EH (cell line): ENCODE measurements at places on chromosomes 6 and 20.

- no peak for DNase-seq
Measured at GRCh38 chr6:149471801-149472200, 13.0 kb downstream of the ZC3H12D start.

- DNase-seq = peak; percentile 92
Measured at GRCh38 chr20:58251979-58252591, 23.6 kb upstream of the ANKRD60 start.

DNA sequence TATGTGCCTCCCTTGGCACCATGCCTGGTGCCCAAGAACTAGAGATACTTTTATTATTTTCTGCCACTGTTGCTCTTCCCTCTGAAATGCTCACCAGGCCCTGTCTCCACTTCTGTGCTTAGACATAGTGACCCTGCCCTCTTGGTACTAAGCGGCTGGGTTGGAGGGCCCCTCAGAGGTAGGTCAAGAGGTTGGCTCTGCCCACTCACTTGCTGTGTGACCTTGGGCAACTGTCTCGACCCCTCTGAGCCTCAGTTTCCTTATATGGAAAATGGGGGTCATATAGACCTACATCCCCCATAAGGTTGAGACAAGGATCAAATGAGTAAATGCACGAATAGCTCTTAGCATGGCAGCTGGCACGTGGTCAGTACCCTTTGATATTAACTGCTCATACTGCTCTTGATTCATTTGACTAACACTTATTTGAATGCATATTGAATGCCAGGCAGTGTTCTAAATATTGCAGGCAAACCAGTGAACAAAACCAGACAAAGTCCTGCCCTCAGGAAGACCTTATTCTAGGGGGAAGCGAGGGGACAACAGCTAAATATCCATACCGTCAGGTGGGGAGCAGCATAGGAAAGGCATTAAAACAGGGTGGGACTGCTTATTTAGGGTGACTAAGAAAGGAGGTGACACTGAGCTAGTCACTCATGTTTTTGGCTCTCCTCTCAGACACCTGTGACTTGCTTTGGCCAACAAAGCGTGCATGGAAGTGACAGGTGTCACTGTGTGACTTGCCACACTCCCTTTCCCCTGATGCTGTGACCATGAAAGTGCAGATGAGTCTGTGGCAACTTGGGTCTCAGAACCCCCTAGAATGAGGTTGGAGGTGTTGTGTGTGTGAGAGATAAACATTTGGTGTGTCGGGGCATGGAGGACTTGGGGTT lies 14.3 kb upstream of the SPO11 start:
- DNase-seq = no peak

DNA sequence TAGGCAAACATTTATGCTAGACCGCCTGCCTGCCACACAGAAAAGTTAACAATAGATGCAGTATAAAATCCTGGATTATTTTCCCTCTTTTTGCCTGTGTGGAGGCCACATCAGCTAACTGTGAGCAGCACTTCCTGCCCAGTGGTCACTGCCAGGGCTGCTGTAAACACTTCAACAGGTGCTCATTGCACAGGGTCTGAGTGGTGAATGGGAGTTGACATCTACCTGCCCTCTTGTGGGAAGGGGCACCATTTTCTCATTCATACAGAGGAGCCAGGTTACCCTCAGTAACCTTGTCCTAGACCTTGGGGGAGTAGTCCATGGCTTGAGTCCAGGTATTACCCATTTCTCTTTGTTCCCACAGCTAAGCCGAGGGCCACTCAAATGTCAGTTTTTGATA lies 235.3 kb downstream of the TMEM242 start:
- no peak for DNase-seq

DNA sequence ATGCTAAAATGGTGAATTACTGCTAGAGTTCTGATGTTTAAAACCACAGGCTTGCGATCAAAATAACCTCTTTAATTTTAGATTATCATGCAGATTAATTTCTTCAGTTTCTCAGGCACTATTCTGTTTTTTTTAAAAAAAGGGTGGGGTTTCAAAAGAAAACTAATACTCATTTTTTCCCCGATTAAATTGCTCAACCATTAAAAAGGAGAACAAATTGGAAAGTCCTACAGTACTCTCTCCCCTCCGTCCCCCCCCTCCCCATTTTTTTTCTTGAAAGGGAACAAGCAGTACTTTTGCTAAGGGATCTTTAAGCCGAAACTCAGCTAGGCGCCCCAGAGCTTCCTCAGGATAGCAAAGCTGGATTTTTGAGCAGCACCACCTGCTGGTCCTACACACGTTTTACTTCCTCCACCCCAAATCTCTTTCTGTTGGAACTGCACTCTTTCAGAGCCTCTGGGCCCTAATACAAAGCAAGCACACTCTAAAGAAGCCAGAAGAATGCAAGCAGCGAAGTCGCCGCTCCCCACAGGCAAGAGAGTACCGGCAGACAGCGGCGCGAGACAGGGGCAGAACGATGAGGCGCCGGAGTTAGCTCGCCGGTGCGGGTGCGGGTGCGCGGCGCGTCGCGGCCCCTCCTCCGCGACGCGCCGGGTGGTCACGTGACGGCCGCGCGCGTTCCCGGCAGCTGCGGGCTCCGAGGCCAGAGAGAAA lies at the start of gene RNF146:
Gene RNF146, plus strand, starts transcription at position 687 of the 714 bp plus-strand sequence. CDS start 13,475 bp downstream, outside the sequence.
- peak; percentile 83 for DNase-seq

DNA sequence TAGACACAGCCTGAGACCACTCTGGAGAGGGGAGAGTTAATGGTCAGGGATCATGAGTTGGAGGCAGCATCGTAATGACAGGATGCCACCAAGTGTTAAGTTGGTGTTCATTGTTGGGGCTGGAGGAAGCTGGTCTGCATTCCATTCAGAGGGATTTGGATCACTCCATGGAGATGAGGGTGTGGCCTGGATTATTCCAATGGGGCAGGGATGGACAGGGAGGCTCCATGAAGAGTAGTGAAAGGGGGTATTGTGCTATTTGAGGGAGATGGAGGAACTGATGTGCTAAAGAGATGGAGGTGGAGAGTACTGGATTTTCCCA lies 1.1 kb downstream of the SAPCD1 start:
- DNase-seq = peak; percentile 86

DNA sequence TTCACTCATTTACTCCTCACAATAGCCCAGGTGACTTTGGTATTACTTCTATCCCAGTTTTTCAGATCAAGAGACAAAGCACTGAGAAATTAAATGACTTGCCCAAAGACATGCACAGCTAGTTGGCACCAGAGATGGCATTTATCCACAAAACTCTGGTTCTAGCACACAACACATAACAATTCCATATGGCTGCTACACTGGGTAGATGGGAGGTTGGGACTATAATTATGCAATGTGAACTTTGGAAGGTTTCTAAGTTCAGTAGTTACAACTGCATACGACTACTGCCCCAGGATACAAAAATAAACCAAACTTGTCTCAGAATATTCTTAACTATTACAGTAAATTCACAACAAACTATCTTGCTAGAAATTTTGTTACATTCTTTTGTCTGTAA lies 54.2 kb upstream of the MLIP start:
- DNase-seq = no peak

- DNase-seq = no peak
Measured at GRCh38 chr6:14210077-14210476, 92.5 kb downstream of the CD83 start.

DNA sequence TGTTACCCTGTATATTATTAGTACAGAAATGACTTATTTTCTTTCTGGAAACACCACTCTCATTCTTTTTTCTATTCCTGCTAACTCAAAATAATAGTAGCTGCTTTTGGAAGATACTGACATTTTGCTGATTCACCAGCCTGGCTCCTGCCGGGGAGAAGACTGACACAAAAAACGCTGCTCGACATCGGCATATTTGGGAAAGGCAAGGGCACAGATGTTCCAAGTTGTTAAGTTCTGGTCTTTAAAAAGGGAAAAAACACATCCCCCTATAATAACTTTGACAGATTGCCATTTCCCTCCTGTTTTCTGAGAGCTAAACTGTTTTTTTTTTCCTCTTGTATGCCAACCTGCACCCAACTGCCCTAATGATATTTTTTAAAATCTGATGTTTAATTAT lies 55.4 kb downstream of the CTNNBL1 start:
- no peak for DNase-seq

- no peak for DNase-seq
Measured at GRCh38 chr20:63347950-63348827, 13.0 kb downstream of the CHRNA4 start.

GRCh38 chr6:149854532-149854931 lies 9.6 kb downstream of the LRP11 start:
- no peak for DNase-seq

DNA sequence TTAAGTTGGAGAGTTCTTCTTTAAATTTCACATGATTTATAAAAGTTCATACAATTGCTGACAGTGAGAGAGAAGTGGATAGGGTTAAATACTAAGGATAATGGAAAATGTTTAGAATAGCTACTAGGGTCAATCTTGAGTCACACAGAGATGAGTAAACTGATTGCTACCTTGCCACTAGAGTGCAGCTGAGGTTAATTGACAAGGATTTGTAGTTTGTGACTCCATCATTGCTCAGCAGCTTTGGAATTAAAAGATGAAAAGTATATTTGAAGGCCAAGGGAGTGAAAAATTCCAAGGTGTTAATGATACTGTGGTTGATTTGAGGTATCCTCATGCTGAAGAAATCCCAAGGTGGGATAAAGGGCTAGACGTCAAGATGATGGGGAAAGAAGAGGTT lies 524.0 kb downstream of the UTRN start:
- peak; percentile 71 for DNase-seq

DNA sequence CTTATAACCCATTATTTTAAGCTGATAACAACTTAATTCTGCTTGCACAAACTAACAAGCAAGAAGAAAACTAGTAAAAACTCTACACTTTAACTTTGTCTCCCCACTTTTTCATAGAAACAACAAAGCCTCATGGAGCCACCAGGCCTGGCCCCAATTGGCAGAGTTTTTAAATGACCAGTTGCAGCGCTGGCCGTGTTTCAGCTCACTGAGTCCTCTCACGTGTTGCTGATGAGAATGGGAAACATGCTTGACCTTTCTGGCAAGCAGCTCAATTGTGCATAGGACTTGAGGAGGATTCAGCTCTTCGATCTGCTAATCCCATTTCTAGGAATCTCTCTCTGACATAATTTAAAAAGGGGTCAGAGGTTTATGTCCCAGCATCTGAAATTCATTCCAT lies 24.5 kb upstream of the GRM4 start:
- DNase-seq = no peak

- no peak for DNase-seq
Measured at GRCh38 chr6:40705354-40705753, 118.2 kb upstream of the LRFN2 start.

- DNase-seq = peak; percentile 44
Measured at GRCh38 chr6:133099573-133099972, 141.6 kb upstream of the EYA4 start.

- no peak for DNase-seq
Measured at GRCh38 chr6:52976591-52977035, 18.5 kb downstream of the GSTA4 start.

GRCh38 chr20:59006167-59006863 lies 739 bp downstream of the CTSZ start:
- peak; percentile 23 for DNase-seq

DNA sequence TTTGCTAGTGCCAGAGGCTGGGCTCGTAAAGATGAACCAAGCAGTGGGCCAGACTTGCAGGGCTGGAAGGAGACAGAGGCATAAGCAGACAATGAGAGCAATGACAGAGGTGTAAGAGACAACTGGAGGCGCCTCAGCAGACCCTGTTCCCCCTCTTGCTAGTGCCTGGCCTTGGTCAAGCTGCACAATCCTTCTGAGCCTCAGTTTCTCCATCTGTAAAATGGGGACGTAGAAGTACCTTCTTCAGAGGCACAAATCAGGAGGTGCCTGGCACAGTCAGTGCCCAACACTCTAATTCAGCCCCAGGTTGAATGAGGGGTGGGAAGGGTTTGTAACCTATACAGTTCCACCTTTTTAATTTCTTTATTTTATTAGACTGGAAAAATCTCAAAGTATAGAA lies 23.2 kb downstream of the BPIFB1 start:
- DNase-seq = no peak

DNA sequence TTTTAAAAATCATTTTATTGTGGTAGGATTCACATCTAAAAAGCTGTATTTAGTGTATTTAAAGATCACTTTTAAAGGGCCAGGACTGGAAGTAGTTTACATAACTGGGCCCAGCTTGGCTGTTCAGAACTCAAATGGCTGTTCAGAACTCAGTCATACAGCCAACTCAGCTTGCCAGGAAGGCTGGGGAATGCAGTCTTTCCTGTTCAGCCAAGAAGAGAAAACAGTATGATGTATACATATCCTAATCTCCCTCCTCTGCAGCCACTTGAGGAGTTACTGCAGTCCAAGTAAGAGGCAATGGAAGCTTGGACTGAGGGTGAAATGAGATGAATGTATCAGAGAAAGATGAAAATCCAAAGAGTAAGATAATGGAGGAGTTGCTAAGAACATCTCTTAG lies 24.6 kb downstream of the DSTN start:
- DNase-seq = peak; percentile 64

DNA sequence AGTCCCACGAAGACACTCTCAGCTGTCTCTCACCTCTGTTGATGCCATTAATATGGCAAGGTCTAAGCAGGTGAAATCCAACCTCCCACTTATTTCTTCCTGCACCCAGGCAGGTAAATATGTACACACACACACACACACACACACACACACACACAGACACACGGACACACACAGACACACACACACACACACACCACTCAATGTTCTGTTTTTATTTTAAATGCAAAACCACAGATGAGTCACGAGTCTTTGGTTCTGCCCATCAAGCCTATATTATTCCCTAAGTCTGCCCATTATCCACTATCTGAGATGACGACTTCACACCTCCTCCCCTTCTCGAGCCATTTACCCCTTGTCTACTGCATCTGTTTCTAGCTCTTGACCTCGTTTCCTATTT lies 344.7 kb downstream of the CDH26 start:
- DNase-seq = no peak

DNA sequence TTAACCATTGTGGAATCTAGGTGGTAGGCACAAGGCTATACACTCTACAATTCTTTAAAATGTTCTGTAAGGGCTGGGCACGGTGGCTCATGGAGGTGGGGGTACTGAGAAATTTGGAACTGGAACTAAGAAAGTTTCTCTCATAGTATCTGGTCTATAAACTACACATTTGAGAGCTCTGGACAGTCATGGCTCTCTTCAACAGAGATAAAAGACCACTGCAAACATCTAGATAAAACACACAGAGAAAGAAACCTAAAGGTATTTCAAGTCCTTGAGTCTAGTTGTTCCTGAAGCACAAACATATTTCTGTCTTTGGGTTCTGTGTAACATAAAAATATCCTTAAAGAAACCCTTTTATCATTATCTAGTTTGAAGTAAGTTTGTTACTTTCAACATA lies 35.2 kb downstream of the ILRUN start:
- DNase-seq = no peak

DNA sequence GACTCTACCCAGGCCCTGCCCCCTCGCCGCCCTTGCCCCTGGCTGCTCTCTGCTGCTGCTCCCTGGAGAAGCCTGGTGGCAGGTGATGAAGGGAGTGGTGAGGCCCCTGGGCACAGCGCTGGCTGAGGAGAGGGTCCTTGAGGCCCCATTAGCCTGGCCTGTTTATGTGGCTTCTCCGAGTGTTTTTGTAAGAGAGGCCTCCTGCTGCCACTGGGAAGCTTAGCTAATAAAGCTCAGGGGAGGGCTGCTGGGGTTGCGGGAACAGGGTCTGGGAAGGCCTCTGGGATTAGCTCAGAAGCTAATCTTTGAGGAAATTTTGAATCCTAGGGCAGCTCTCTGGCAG lies 15.5 kb downstream of the EBF4 start:
- no peak for DNase-seq
